Large intestine (tissue), 12 donors: ENCODE measurements at places on chromosomes 11 and 22. TPM values are rescaled to one million over a fixed set of nuclear protein-coding genes. Genes with fewer than 3 reads are reported as not detected.
A peak's percentile ranks its signal among the peaks of the same experiment; 100 is the strongest.

DNA sequence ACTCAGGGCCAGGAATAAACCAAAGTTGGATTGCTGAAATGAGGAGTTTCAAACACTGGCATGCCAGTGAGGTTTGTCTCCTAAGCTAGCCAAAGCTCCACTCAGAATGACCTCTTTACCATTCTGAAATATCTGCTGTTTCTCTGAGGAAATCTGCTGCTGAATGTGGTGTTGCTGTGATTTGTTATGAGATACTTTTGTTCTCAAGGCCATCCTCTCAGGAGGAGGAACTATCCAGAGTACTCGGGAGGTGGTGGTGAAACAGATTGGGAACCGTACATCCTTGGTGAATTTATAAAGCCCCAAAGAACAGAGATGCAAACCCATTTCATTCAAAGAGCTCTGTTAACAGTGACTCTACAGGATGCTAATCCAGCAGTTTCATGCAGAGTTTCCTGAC lies 50.5 kb downstream of the BDNF start:
- no peak for DNase-seq

DNA sequence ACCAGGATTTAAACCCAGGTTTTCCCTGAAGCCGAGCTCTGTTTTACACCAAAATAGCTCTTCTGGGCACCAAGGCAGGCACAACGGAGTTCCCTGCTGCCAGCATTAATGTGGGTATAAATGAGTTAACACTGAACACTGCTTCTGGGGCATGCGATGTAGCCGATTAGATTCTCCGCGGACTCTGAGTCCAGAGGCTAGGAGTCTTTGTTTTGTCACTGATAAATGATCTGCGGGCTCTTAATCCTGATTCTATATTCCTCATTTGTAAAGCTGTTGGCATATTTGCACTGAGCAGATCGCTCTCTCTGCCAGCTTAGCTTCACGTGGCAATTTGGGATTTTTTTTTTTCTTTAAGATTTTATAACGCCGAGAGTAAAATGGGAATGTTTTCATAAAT lies 16.8 kb upstream of the LDLRAD3 start:
- no peak for DNase-seq

DNA sequence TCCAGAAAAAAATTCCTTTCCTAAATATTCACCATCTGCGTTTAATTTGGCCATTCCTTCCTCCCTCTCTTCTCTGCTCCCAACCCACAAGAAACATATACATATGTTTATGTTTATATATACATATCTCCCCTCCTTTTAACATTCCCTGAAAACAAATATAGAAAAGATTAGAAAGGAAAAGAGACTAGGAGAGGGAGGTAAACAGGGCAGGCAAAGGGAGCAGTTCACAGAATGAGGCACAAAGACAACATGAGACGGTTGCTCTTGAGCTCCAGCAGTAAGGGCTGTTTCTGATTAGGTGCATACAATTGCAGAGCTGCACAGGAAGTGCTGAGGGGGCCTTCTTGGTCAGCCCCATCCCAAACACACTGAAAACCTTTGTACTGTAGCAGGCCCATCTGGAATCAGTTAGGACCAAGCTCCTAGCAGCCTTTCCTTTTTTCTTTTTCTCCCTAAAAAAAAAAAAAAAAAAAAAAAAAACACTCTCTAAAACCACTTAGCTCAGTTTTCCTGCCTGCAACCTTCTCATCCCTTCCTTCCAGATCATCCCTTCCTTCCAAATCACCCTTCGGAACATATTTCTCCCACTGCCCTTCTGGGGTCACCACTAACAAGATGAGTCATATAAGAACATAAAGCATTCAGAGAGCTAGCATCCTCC lies 57.0 kb downstream of the RBFOX2 start:
- peak; percentile 25 for DNase-seq

GRCh38 chr11:98600786-98601773 lies 419.7 kb upstream of the CNTN5 start:
- no peak for DNase-seq

- DNase-seq: peak; percentile 42
Observed at GRCh38 chr11:64916040-64916774, 802 bp downstream of the ATG2A start.

- DNase-seq: no peak
Observed at GRCh38 chr22:19199479-19199878, 20.9 kb upstream of the SLC25A1 start.

DNA sequence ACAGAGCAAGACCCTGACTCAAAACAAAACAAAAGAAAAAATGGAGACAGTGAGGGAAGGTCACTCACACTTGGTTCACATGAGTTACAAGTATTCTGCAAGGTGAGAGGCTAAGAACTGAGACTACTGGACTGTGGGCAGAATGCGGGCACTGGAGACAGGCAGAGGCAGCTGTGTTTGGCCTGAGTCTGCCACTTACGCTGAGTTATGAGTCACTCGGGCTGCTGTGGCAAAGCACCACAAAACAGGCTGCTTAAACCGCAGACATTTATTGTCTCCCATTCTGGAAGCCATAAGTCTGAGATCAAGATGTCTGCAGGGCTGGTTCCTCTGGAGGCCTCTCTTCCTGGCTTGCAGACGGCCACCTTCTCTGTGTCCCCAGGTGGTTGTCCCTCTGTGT lies 122.8 kb downstream of the SHANK2 start:
- no peak for DNase-seq

- no peak for DNase-seq
Observed at GRCh38 chr11:35546317-35546716, 20.9 kb upstream of the PAMR1 start.

DNA sequence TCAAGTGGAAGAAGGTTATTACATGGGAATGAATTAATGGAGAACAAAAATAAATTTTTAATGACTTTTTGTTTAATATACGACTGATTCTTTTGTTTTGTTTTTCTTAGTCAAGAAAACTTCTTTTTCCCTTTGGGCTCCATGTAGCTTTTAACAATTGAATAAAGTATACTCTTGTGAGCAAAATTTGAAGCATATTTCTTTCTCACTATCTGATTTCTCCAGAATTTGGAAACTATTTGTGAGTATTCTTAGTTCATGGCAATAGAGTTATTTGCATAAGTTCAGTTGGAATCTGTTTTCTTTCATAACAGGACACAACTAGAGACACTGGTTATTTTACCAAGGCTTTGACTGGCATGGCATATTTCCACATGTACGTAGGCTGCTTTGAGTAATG lies 3.8 kb upstream of the APOL1 start:
- DNase-seq: no peak

DNA sequence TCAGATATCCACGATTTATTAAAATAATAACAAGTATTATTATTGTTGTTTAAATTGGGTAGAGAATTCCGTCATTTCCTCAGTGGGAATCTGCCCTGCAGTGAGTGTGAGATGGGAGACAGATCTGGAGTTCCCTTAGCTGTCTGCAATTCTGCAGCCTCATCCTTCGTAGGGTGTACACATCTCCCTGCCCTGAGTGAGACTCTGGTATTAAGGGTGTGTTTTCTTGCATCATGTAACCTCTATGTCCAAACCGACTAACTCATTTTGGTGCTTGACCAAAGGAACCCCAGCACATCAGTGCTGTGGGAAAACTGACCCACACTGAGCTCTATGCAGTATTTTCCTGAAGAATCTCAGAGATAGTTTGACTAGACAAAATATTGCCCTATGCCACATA lies 157.6 kb downstream of the LDLRAD3 start:
- no peak for DNase-seq

DNA sequence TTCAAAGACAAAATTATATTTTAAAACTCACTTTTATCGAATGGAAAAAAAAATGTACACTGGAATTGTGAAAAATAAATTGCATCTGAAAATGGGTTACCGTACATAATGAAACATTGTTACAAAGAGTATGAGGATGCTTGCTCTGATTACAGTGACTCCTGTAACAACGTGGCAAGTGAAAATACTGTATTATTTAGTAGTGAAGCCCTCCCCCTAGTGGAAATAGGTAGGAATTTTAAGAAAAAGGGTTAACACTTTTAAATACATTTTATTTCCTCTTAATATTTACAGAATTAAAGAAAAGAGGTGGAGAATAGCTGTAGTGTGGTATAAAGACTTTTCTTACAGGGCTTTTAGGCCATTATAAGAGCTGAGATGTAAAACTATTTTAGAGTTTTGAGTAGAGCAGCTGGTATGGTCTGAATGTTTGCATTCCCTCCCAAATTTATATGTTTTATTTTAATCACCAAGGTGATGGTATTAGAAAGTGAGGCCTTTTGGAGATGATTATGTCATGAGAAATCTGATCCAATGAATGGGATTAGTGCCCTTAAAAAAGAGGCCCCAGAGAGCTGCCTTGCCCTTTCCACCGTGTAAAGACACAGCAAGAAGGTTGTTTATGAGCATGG lies 25.2 kb downstream of the FAM76B start:
- DNase-seq: peak; percentile 40

DNA sequence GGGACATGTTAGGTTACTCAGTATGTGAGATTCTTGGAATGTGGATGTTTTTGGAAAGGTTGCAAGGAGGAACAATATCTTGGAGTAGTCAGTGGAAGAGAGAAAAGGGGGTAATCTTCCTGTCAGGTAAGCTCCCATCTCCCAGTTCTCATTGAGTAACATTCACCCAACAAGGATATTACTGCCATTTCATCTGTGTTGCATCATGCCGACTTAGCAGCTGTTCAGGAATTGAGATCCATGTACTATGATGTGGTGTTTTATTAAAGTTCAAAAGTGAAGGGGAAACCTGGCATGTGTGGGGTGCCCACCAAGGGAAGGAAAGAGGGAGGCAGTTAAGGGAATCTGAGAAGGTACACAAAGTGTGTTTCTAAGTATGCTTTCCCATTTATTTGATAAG lies 58.4 kb upstream of the RASSF10 start:
- DNase-seq: no peak

DNA sequence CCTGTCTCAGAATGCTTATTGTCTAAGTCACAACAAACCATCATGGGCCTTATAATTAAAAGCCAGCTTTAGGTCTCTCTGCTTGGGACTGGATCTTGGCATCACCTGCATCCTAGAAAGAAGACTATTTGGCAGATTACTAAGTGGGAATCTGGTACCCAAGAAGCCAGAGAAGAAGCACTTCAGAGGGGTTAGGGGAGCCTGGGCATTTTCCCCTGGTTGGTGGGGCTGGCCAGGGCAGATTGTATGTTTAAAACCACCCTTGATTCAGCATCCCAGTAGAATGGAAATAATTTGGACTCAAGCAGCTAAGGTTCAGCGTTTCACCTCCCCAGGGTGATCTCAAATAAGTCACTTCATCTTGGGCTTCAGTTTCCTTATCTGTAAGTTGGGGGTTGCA lies 193.7 kb downstream of the MIAT start:
- DNase-seq: no peak

GRCh38 chr11:45319077-45319476 lies 32.9 kb upstream of the SYT13 start:
- no peak for DNase-seq

- no peak for DNase-seq
Observed at GRCh38 chr11:104688731-104689130, 209.5 kb downstream of the CASP12 start.

GRCh38 chr11:116984589-116984988 lies 113.6 kb downstream of the SIK3 start:
- DNase-seq: peak; percentile 9

The MYOD1 gene
- 0.10 TPM for polyA plus RNA-seq

The MYBPC3 gene
- polyA plus RNA-seq: 0.01 TPM

The OR52H1 gene
- not detected for polyA plus RNA-seq

The MARK2 gene
- 49.3 TPM for polyA plus RNA-seq

The FOLR3 gene
- 0.36 TPM for polyA plus RNA-seq

The ARVCF gene
- polyA plus RNA-seq: 21.8 TPM

The MS4A3 gene
- polyA plus RNA-seq: 0.24 TPM

The TMEM151A gene
- polyA plus RNA-seq: 3.1 TPM

The APOA5 gene
- polyA plus RNA-seq: 0.09 TPM

The KLHDC7B gene
- polyA plus RNA-seq: 0.18 TPM
